ENCODE measurements at places on chromosomes 13 and 19.

GRCh38 chr19:31676271-31677004, 327.2 kb upstream of the TSHZ3 start:
- DNase-seq, result no peak

DNA sequence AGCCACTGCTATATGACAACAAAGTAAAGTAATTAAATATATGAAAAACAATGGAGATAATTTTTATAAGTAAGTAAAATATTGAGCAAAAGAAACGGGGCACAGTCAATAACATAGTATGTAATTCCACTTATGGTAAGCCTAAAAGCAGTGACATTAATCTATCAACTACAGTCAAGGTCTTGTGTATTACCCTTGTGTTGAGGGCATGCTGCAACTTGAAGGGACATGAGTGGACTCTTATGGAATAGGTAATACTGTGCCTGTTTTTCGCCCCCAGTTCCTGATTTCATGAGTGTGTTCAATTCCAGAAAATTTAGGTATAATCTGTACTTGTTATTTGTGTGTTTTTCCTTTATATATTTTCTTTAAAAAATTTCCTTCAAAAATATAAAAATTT, 201.3 kb upstream of the SLITRK6 start:
- DNase-seq, result no peak

- no peak for DNase-seq
Measured at GRCh38 chr13:25744178-25744577, 307.6 kb downstream of the SHISA2 start.

DNA sequence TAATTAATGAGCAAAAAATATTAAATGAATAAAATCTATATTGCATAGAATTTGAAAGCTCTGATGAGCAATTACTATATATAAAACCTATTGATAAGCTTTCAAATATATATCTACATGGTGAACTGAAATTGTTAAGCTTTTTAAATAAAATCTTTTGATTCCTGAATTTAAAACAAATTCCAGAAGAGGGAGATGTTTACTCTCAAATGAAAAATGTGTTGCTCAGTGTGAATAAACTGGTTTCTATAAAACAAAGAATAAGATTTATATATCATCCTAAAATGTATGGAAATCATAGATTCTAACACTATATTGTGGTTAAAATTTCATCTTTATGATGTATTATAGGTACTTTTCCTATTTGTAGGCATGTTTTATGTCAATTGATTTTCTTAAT, 171.5 kb upstream of the SLITRK6 start:
- no peak for DNase-seq

DNA sequence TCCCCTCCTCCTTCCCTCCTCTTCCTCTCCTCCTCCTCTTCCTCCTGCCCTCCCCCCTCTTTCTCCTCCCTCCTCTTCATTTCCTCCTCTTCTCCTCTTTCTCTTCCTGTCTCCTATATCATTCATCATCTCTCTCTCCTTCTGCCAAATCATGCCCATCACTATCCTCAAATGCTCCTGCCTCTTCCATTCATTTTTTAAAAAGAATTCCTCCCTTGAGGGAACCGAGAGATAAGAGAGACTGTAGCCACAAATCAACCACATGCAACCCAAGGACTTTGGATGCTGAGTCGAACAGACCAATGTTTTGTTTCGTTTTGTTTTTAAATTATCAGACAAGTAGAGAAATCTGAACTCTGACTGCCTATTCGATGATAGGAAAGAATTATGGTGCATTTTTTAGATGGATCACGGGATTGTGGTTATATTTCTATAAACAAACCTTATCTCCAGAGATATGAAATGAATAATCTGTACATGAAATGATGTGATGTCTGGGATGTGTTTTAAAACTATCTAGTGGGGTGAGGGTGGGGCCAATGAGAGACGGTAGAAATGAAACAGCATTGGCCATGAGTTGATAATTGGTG, 9.5 kb upstream of the ZNF541 start:
- no peak for DNase-seq

GRCh38 chr13:25231517-25231916, 55.8 kb downstream of the MTMR6 start:
- DNase-seq, result no peak

DNA sequence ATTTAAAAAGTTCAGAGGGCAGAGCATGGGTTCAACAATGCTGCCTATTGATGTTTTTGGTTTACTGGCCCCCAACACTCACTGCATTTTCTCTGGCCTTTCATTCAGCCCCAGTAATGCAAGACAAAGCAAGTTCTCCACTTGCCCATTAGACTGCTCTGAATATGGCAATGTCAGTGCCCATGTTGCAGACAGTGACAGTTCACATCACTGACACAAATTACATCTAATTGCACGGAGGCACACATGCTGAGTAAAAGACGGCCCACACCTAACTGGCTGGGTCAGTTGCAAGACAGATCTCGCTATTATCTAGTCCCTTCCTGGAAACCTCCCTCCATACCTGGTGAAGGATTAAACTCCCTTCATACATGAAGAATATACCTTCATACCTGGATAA, 54.0 kb downstream of the ENOX1 start:
- no peak for DNase-seq

DNA sequence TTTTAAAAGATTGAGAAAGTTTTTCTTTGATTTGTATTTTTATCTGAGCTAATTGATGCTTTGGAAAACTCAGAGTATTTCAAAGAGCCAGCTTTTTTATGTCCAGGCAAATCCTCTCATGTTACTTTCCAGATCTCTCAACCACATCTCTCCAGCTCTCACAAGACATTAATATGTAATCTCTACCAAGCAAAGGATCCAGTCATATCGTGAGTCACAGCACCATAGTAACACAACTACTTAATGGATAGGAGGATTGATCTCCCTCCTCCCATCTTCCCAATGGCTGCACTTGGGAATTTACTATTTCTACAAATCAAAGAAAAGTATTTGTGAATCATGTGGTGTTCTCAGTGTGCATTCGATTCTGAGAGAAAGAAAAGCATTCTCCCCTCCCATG, 63.3 kb downstream of the POU4F1 start:
- no peak for DNase-seq

DNA sequence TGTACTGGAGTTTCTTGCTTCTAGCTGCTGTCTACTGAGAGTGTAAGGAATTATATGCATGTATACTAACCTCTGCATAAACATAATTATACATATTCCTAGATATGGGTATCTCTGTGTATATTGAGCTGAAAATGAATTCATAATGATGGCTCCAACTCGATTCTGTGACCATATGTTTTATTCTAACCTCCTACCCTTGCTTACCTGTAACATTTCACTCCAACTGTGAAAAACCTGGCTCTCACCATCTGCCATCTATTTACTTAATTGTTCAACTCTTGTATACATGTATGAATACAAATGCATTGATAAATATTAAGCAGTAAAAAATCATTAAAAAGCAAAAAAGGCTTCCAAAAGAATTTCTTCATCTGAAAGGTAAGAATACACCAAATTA, 1729.5 kb upstream of the SPRY2 start:
- no peak for DNase-seq
